NT2/D1 (cell line): ENCODE measurements at places on chromosomes 1 and 21.

- no peak for DNase-seq
These were observed 554 bp downstream of the EVA1C start for GRCh38 chr21:32413015-32413504.

DNA sequence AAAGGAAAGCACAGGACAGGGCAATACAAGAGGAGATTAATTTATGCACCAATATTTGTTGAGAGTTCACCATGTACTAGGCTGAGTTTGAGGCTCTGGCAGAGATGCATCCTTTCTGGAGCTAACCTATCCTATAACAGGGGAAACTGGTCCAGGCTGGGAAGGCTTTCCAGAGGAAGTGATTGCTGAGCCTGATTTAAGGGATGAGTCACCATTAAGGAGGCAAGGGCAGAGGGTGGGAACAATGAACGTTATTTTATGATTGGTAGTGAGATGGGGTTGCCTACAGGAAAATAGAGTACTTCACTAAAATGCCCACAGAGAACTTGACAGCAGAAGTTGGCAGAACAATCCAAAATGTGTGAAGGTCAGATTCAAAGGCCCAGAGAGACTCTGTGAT, 141.4 kb downstream of the PLPP3 start:
- DNase-seq: no peak

DNA sequence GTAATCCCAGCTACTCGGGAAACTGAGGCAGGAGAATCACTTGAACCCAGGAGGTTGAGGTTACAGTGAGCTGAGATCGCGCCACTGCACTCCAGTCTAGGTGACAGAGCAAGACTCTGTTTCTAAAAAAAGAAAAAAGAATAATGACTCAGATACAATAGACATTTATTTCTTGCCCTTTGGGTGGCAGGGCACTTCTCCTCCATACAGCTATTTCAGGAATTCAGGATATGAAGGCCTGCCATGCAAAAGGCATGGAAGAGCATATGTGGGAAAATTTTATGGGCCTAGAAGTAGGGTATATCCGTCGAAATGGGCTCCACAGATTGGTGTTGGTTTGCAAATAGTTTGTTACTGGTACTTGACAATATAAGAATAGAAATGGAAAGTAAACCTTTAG, 20.2 kb upstream of the POGZ start:
- no peak for DNase-seq

DNA sequence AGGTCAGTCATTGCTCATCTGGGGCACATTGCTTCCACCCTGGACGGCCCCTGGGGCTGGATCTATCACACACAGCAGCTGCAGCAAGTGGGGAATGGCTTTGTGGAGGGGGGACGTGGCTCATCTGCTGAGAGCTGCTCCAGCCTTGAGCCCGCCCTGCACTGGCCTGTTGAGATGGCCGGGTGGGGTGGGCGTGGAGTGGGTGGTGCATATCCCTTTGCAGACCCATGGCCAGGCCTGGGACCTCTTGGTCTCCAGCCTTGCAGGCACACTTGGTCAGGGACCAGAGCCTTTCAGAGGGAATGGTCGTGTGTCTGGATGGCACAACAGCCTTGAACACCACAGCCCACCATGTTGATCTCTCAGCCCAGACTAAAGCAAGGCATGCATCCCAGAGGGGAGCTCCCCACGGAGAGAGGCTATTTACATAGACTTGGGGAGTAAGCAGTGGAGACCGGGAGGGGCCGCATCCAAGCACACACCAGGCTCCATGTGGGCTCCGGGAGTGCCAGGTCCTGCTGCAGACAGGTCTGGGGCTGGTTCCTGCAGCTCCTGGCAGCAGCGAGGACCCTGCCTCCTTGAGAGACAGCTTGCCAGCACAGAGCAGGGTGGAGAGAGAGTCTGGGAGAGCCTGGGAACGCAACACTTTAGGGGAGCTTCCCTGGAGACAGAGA, 52.8 kb upstream of the SELENON start:
- DNase-seq: peak; percentile 52

GRCh38 chr1:28108001-28108400, 19.6 kb upstream of the EYA3 start:
- DNase-seq: no peak

- no peak for DNase-seq
These were observed 76.1 kb downstream of the PGM1 start for GRCh38 chr1:63669151-63669961.

DNA sequence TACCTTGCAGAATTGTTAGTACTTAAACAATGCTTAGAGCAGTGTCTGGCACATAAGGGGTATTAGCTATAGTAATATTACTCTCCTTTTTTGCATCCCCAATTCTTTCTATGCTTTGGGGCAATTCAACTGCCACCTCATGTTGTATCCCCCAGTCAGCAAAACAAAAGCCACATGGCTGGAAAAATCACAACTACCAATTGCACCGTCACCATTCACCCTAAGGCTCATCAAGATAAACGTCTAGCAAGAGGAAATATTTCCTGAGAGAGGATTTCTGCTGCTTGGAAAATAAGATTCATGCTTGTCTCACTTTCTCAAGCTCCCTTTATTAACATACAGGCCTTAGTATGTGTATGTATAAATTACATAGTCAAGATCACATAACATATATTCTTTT, 12.1 kb upstream of the TLR5 start:
- no peak for DNase-seq

GRCh38 chr1:231493421-231494185, 34.9 kb upstream of the TSNAX start:
- no peak for DNase-seq

GRCh38 chr1:213898684-213899083, 89.1 kb upstream of the PROX1 start:
- DNase-seq: no peak

- no peak for DNase-seq
These were observed 128.4 kb downstream of the S1PR1 start for GRCh38 chr1:101365186-101365585.

GRCh38 chr1:161200992-161201835, 953 bp upstream of the NDUFS2 start:
- no peak for DNase-seq

GRCh38 chr1:11289064-11289463, 16.1 kb downstream of the UBIAD1 start:
- no peak for DNase-seq

- no peak for DNase-seq
These were observed 32.0 kb downstream of the NFASC start for GRCh38 chr1:204902671-204903070.

DNA sequence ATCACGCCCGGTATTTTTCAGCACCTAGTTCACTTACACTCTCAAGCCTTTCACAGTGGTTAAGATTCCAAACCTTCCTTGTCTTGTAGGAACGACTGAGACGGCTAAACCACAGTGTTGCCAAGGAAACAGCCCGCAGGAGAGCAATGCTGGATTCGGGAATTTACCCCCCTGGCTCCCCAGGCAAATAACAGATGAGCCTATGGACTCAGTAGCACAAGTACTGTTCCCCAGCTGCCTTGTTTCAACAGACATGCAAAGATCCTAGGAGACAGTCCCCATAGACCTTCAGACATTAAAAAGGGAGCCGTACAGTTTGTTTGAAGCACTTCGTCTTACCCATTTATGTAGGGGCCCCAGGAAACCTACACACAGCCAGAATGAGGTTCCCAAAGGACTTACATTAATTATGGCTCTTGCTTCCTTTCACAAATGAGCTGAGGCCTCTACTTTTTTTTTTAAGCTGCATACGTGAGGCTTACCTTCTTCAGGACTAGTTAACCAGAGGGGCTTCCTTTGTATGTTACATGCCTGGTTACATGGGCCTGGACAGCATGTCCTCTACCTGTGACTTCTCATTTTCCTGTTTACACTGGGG, 2.7 kb downstream of the SNAPIN start:
- DNase-seq: no peak

DNA sequence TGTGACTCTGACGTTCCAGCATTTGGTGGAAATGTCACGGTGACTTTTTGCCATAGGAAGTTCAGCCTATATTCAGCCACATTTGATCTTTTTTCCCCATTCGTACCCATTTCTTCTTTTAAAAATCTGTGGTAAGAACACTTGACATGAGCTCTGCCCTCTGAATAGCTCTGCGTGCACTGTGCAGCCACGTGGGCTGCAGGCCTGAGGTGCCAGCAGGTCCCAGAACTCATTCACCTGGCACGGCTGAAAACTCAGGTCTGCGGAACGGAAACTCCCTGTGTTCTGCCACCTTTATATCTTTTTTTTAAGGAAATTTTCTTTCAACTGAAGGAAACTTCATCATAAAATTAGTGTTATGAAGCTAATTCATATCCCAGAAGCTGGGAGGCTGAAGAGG, 28.6 kb downstream of the CEP104 start:
- no peak for DNase-seq

DNA sequence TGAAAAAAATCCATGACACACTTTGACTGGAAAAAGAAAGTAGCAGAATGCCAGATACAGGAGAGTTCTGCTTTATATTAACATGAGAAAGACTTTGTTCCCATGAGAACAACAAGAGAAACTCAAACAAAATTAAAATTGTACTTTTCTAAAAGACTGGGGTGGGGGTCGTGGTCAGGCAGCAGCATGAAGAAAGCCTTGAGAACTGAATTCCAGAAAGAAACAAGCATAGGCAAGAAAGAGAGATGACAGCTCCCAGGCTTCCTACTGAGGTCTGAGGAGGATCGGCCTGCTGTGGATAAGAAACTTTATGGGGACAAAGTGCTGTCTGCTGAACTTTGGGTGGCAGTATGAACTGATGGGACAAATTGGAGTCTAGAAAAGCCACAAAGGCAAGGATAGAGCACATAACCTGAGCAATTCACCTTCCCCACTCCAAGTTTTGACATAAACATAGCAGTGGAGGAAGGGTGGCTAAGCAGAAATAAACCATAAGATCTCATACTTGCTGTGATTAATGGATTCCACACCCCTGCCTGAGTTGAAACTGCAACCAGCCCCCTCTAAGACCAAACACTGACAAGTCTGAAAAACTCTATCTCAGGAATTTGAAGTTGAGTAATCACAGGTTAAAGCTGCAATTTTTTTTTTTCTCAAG, 43.7 kb downstream of the COL6A1 start:
- DNase-seq: no peak

DNA sequence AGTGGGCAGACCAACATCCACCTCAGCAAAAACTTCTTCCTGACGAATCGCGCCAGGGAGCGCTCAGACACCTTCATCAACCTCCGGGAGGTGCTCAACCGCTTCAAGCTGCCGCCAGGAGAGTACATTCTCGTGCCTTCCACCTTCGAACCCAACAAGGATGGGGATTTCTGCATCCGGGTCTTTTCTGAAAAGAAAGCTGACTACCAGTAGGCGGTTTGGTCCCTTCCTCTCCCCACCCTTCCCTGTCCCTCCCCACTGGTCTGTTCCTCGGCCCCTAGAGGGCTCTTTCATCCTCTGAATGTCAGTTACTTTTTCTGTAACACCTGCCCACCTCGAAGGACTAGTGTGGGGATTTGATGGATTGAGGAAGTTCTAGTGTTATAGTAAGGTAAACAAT, 46.9 kb downstream of the CAPN2 start:
- DNase-seq: no peak

DNA sequence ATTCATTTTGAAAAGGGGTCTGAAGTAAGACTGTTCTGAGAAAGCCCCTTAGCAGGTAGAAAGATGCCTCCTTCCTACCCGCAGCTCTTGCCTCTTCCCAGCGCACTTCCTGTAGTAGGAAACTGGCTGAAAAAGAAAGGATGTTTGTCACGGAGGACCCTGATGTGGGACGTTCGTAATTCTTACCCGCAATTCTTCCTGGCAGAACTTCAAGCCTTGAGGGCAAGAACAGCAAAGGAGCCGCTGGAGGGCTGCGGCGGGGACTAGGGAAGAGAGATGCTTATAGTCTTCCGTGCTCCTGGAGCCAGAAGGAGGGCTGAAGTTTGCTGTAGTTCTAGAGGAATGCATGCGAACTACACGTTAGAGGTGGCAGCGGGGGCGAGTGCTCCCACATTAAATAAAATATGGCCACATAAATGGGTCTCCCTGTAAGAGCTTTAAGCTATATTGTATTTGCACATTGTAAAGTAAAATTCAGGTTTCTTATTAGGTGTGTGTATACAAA, 6.3 kb downstream of the C1orf53 start:
- no peak for DNase-seq

GRCh38 chr1:58964428-58964827, 180.6 kb upstream of the JUN start:
- no peak for DNase-seq

DNA sequence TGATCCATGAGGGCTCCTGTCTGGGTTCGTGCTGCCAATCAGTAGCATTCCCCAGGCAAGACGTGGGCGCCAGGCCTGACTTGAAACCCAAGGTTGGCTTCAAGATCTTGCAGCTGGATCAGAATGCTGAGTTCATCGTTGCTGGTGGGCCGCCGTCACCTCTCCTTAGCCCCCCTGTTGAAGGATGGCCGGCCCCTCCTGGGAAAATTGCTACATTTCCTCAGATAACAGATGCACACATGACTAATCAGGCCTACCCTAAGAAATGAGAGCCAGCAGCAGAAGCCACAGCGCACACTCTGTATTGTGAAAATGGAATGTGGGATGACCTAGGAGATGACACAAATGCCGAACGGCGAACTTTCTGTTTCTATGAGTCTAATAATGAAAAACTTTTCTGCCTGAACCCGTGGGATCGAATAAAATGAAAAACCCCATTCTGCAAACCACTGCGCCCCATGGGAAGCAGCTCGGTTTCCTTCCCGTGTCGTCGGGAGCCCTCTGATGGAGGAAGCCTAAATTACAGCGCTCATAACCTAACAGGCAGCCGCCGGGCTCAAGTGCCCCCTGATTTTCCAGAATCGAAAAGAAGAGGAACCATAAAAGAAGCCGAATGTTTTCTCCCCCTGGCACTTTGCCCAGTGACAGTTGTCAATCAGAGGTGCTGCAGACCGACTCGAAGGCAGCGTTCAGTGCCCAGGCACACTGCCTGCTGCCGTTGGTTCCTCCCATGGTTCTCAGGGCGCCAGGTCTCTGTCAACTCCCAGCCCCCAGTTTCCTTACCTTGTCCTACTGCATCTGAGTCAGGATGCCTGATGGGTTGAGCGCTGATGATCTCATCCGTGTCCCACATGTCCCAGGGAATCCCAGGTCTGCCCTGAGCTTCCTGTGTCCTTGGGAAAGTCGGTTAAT, 38.2 kb upstream of the H6PD start:
- DNase-seq: no peak

DNA sequence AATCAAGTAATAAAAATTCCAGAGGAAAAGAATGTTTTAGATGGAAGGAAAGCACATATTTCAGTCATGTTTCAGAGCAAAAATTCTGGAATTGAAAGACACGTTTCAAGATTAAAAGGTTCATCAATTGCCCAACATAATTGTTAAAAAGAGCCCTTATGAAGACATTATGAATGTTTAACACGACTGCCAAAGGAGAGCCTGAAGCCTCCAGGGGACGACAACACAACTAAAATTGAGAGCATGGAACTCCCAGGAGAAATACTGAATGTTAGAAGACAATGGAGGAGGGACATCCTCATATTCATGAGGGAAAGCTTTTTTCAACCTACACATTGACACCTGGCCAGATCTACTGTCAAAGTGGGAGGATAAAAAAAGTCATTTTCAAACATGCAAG, 16.0 kb downstream of the OR2T11 start:
- peak; percentile 3 for DNase-seq

DNA sequence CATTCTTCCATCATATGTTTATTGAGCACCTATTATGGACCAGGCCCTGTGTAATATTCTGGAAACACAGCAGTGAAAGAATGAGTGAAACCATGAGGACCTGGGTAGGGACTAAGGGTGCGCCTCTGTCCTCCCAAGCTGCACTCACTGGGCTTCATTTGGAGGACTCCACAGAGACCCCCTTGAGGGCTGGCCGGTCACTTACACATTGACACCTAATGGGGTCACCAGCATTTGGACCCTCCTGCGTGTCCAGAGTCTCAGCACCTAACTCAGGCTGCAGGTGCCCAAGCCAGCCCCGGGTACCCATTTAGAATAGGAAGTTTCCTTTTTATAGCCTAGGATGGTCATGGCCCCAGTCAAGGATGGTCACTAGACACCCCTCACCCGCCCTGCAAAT, 2.8 kb upstream of the FNDC5 start:
- DNase-seq: no peak
